CD4-positive, alpha-beta T cell (primary cell): ENCODE measurements at places on chromosomes 7 and 10.

GRCh38 chr7:27652518-27652917 lies 10.2 kb downstream of the HIBADH start:
- H3K27me3 ChIP-seq: no peaks in the 10 kb centered on the region
- H3K27ac ChIP-seq: no peak overlapping the region
- peaks cover 17% of the 10 kb centered on the region for H3K36me3 ChIP-seq
- H3K4me1 ChIP-seq: no peaks in the 10 kb centered on the region
- no peak overlapping the region for H3K4me3 ChIP-seq

DNA sequence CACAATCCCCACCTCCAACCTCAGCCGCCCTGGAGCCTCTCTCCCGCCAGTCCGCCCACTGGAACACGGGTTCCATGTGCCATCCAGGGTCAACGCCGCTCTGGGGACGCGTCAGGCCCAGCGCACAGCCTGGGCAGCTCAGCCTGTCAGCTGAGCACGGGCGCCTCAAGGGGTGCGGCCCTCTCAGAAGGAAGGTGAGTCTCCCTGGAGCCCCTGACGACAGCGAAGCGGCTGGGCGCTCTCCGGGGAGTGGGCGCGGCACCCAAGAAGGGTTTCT lies 1.2 kb upstream of the SLC18A3 start:
- peaks cover 5% of the 10 kb centered on the region for H3K4me1 ChIP-seq
- H3K27me3 ChIP-seq: peaks cover 60% of the 10 kb centered on the region

DNA sequence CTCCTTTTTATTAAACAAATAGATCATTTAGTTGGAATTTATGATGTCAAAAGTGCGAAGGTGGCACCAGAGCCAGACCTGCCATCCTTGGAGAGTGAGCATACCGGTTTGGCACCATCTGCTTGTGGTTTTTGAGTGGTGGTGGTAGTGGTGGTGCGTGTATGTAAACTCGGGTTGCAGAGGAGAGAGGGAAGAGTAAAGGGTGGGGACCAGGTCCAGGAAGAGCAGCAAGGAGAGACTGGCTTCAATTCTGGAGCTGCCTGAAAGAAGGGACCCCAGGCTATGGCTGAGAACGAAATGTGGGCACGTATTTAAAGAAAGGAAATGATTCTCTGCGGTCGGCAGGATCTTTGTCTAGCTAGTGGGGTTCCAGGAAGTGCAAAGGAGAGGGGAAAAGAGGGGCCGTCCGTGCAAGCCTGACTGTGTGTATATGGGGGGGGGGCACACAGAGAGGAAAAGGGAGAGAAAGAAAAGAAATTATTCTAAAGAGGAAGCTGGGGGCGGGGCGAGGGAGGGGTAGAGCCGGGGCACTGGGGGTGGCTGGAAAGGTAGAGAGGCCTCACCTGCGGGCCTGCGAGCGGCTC lies 448 bp upstream of the GOLGA7B start:
- H3K4me1 ChIP-seq: peaks cover 46% of the 10 kb centered on the region
- H3K36me3 ChIP-seq: no peaks in the 10 kb centered on the region
- peak overlapping the region; percentile 67 for H3K4me3 ChIP-seq
- H3K27ac ChIP-seq: no peak overlapping the region
- H3K27me3 ChIP-seq: no peaks in the 10 kb centered on the region
- peak; percentile 57 for DNase-seq

DNA sequence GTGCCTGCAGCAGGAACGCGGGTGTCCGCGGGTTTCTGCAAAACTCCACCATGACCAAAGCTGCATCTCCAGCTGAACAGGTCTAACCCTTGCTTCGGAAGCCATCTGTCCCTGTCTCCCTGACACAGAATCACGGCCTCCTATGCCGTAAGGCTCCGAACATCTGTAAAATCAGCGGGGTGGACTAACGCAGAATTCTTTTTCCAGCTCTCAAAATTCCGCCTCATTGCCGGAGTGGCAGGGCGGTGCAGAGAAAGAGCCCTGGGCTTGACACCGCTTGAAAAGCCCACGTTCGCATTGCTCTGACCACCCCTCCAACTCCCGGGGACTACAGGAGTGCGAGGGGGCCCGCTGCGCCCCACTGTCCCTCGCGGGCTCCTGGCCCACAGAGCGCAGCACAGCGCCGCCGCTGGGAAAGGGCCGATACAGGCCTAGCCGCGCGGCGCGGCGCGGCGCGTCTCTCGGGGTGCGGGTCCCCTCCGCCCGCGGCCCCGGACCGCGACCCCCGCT lies 409 bp downstream of the DNMBP start:
- H3K27ac ChIP-seq: no peak overlapping the region
- H3K4me3 ChIP-seq: peak overlapping the region; percentile 87
- H3K27me3 ChIP-seq: no peaks in the 10 kb centered on the region
- H3K4me1 ChIP-seq: peaks cover 13% of the 10 kb centered on the region
- H3K36me3 ChIP-seq: no peaks in the 10 kb centered on the region
- DNase-seq: no peak

- no peak overlapping the region for H3K27ac ChIP-seq
- H3K27me3 ChIP-seq: no peaks in the 10 kb centered on the region
- no peak overlapping the region for H3K4me3 ChIP-seq
Observed at GRCh38 chr10:8133146-8133545, 78.7 kb downstream of the GATA3 start.

DNA sequence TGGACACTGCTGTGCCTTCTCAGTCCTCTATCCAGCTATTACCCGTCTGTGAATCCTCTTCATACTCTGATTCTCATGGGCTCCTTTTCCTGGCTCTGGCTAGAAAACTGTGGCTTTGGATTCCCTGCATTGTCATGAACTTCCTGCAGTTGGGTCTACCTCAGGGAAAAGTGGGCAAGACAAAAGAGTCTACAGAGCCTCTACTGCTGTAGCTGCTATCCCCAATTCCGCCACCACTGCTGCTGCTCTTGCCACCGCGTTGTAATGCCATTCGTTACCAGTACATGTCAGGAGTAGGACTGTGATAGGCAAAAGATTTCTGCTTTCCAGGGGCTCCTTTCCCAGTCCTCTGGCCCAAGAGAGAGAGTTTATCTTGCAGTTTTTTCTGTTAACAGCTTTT lies 23.9 kb upstream of the PPP1R17 start:
- DNase-seq: no peak
- H3K4me1 ChIP-seq: no peaks in the 10 kb centered on the region
- no peaks in the 10 kb centered on the region for H3K27me3 ChIP-seq
- no peaks in the 10 kb centered on the region for H3K36me3 ChIP-seq
- H3K27ac ChIP-seq: no peak overlapping the region

DNA sequence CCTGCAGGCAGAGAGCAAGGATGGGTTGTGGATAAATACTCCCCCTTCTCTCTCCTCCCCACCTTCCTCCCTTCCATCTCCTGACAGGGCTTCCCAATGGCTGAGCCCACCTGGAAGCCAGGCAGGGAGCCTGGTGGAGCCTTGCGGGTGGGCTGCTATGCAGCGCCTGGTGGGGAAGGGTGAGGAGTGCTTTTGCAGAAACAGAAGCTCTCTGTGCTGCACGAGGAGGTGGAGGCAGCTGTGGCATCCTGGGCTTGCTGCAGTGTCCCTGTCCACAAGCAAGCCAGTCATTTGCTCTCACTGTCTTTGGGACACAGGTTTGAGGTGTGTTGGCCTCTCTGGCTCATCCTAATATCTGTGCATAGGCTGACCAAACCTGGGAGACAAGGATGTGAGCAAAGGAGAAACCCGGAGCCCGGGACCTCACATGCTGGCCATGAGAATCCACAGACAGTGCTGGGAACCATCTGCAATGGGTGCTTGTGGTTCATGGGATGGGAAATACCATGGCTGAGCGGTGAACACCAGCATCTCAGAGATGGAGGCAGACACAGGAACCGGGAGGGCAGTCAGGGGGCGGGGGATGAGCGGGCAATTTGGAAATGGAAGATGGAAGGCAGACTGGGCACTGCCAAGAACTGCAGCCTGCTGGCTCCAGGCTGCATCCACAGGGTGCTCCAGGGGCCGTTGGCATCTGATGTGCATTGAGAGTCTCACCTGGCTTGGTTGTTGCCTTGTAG lies 364.2 kb downstream of the GLRX3 start:
- H3K4me1 ChIP-seq: no peaks in the 10 kb centered on the region
- peak; percentile 11 for DNase-seq
- H3K27ac ChIP-seq: no peak overlapping the region
- H3K4me3 ChIP-seq: no peak overlapping the region

DNA sequence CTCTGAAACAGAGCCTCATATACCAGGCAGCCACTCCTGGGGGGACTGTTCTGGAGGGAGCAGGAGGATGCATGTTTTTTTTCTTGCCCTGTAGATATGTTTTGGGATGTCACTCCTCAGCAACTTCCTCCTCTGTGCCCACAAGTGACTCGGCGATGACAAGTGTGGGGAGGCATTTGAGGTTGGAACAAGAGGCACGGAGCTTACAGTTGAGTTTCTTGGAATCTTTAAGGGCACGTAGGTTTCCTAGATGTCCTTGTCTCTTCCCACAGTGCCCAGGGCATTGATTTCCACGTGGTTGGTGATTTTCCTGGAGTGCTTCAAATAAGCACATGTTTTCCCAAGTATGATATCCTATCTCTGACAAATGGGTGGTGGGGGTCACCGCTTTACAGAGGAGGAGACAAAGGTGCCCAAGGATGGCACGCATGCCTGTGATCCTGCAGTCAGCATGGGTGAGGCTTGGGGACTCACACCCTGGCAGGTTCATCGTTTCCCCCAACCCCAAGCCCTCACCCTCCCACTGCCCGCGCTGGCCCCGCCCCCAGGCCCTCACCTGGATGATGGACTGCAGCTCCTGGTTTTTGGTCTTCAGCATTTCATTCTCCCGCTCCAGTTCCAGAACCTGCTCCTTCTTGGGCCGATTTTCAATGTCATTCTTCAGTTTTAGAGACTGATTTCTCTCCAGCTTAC lies 95.2 kb upstream of the GNA12 start:
- H3K36me3 ChIP-seq: peaks cover 95% of the 10 kb centered on the region

- DNase-seq: no peak
- H3K36me3 ChIP-seq: peaks cover 6% of the 10 kb centered on the region
- no peaks in the 10 kb centered on the region for H3K4me1 ChIP-seq
- no peak overlapping the region for H3K27ac ChIP-seq
Observed at GRCh38 chr7:27523321-27523720, 139.4 kb downstream of the HIBADH start.
